ENCODE measurements at places on chromosomes 2 and 18.

DNA sequence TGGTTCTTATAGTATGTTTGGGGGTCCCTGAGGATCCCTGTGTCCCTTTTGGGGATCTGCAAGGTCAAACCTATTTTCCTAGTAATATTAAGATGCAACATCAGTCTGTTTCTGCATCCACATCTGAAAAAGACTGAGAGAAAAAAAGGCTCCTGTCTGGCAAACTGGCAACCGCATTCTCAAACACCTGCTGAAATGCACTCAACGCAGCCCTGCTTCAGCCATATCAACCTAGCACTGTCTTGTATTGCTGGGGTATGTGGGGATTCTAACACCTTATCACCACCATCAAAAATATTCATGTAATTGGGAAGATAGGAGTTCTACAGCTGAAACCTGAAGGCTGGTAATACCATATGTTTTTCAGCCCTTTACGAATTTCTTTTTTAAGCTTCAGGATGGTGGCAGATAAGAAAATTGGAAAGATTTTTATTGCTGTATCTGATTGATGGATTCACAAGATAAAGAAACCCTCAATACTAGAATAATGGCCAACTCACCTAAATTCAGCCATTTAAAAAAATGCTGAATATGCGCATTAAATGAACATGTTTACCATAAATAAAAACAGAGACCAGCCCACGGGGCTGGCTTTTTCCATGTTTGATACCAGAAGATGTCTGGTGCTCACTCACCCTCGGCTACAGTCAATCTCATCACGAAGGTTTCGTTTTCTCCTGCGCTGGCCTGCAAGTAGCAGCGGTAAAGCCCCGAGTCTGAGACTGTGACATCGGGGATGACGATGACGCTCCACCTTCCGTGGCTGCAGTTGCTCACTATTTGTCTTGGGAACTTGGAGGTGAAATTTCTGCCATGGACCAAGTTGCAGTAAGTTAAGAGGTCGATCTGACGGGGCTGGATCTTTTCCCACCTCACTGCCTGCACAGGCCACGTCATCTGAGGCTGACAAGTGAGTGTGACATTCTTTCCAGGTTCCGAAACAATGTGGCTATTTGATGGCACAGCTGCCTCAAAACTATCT is 52.3 kb downstream of the CD226 start:
- DNase-seq, result no peak

DNA sequence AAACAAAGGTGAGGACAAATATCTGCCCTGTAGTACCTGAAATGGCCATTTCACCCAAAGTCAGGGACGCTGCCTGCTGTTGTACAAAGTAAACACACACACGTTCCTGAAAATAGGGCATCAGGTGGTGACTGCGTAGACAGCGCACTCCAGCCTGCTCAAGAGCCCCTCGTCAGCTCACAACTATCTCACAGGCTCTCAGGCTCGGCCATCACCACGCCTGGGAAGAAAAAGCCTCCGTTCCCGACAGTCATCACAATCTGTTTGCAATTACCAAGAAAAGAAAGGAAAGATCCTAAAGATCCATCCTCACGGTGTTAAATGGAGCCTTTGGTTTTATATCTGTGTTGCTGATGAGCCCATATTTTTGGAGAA is 230.2 kb downstream of the ZNF516 start:
- no peak for DNase-seq

GRCh38 chr2:59881218-59881617 is 672.2 kb downstream of the BCL11A start:
- DNase-seq, result no peak

DNA sequence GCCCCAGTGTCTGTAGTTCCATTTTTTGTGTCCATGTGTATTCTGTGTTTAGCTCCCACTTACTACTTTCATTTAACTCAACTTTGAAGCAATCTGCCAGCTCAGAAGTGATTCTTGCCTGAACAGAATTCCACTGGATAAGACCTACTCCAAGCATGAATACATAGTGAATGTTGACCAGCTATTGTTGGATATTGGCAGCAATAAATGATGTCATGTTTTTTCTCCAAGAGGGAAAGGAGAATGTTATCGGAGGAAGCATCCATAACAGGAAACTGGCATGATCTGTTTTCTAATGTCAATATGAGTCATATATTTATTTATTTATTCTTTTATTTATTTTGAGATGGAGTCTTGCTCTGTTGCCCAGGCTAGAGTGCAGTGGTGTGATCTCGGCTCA is 36.8 kb upstream of the TRAPPC8 start:
- no peak for DNase-seq

All from NCI-H1105 (cell line).